ENCODE measurements at places on chromosomes 6 and 20. TPM values are rescaled to one million over a fixed set of nuclear protein-coding genes. Genes with fewer than 3 reads are reported as not detected.

- no peaks in the 10 kb centered on the region for H3K36me3 ChIP-seq
- H3K4me3 ChIP-seq: peak overlapping the region; percentile 66
- no peaks in the 10 kb centered on the region for H3K27me3 ChIP-seq
- H3K27ac ChIP-seq: no peak overlapping the region
Measured at GRCh38 chr6:111870051-111870741, 3.1 kb downstream of the FYN start.

- no peak overlapping the region for H3K27ac ChIP-seq
- no peak overlapping the region for H3K4me3 ChIP-seq
- H3K4me1 ChIP-seq: peaks cover 2% of the 10 kb centered on the region
Measured at GRCh38 chr6:11922901-11923300, 89.2 kb upstream of the HIVEP1 start.

DNA sequence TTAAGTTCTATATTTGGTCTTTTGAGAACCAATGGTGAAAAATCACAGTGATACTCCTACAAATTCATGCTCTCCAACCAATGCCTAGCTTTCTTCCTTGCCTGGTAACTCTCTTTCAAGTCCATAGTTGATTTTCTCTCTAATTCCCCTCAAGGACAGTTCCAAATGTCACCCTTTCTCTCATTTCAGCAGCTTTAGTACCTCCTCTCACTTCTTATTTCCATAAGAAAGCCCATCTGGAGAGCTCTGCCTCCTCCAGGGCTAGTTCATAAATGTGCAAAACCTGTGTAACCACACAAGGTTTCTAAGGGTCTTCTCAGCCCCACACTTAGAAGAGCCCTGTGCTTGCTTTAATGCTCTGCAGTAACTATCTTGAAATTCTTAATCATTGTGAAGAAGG is 155.4 kb upstream of the PLCB4 start:
- H3K36me3 ChIP-seq: no peaks in the 10 kb centered on the region
- no peak overlapping the region for H3K27ac ChIP-seq
- H3K27me3 ChIP-seq: no peaks in the 10 kb centered on the region
- H3K4me3 ChIP-seq: no peak overlapping the region
- DNase-seq: no peak

- H3K36me3 ChIP-seq: no peaks in the 10 kb centered on the region
- H3K27ac ChIP-seq: no peak overlapping the region
- no peak overlapping the region for H3K4me3 ChIP-seq
- DNase-seq: no peak
- H3K4me1 ChIP-seq: peaks cover 8% of the 10 kb centered on the region
- H3K27me3 ChIP-seq: peaks cover 26% of the 10 kb centered on the region
Measured at GRCh38 chr6:116463301-116463700, 2.1 kb downstream of the CALHM6 start.

GRCh38 chr6:13286181-13286580 is 42.2 kb downstream of the TBC1D7 start:
- no peaks in the 10 kb centered on the region for H3K36me3 ChIP-seq
- no peaks in the 10 kb centered on the region for H3K4me1 ChIP-seq
- no peak overlapping the region for H3K4me3 ChIP-seq
- no peaks in the 10 kb centered on the region for H3K27me3 ChIP-seq
- DNase-seq: no peak

Gene SAYSD1
- total RNA-seq: 9.0 TPM

Gene SOBP
- total RNA-seq: 6.1 TPM

DNA sequence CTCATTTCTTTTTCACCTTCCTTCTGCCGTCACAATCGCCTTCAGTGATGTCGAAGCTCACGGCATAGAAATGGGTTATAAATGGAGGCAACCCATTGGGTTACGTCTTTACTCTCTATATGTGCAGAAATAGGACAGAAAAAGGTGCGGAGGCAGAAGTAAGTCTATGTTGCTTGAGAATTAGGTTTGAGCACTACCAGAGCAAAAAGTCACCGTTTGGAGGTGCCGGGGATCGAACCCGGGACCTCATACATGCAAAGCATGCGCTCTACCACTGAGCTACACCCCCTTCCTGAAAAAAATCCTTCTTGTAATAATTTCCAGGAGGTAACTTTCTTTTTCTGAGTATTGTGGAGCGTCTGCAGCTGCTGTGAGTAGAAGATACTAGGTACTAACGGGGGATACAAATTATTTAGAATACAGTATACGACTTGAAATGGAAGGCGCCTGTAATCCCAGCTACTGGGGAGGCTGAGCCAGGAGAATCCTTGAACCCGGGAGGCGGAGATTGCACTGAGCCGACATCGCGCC is 134.2 kb downstream of the TRIM27 start:
- H3K4me1 ChIP-seq: peaks cover under 1% of the 10 kb centered on the region
- H3K4me3 ChIP-seq: peak overlapping the region; percentile 57
- H3K36me3 ChIP-seq: no peaks in the 10 kb centered on the region
- DNase-seq: peak; percentile 49
- H3K27ac ChIP-seq: no peak overlapping the region

DNA sequence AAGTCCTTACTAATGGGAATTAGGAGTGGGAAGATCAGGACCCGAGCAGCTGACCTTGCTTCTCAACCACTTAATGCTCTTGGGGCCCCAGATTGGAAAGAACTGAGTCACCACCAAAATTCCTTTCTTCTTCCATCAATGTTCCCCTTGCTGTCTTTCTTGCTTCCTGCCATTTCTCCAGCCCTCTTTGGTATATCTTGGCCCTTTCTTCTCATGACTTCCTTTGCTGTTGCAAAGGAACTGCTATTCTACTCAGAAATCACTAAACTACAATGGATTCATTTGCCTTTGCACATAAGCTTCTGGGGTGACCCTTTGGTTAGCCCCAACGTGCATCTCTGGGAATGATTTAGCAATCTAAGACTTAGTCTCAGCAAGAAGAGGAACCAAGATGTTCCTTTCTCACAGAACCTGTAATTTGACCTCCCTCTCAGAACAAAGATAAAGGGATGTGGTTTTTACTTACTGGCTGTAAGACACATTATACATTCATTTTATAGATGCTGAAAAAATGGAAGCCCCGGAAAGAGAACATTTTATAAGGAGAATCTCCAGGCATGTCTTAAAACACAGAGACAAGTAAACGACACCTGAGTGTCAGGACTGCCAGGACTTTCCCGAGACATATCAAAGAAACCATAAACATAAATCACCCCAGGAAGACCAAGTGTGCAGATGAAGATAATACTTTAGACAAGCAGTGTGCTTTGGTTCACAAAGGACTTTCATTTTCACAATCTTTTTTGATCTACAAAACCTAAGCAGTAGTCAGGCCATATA is 99.0 kb upstream of the TNFAIP3 start:
- no peak for DNase-seq
- no peaks in the 10 kb centered on the region for H3K36me3 ChIP-seq
- H3K4me3 ChIP-seq: no peak overlapping the region
- no peaks in the 10 kb centered on the region for H3K27me3 ChIP-seq

- peaks cover 4% of the 10 kb centered on the region for H3K36me3 ChIP-seq
- peaks cover 67% of the 10 kb centered on the region for H3K4me1 ChIP-seq
- no peaks in the 10 kb centered on the region for H3K27me3 ChIP-seq
- H3K4me3 ChIP-seq: no peak overlapping the region
- peak overlapping the region; percentile 86 for H3K27ac ChIP-seq
Measured at GRCh38 chr20:41141153-41141815, 3.9 kb downstream of the PLCG1 start.

DNA sequence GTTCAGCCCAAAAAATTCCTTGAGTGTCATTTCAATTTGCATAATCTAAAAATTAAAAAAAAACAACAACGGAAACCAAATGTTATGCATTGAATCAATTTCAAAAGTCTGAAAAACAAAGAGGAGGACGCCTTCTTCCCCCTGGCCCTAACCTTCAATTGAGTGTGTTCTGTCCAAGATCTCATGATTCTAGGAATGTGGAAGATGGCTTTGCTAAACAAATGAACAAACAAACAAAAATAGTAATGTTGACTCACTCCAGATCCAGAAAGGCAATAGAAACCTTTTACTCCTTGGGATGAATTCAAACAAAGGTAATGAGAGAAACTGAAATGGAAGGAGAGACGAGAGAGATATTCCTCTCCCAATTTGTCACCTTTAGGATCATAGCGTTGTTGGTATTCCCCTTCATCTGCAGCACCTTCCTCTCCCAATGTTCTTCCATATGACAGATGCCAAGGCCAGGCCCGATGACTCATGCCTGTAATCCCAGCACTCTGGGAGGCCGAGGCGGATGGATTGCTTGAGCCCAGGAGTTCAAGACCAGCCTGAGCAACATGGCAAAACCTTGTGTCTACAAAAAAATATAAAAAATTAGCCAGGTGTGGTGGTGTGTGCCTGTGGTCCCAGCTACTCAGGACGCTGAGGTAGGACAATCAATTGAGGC is 109.2 kb upstream of the ADGRF1 start:
- no peaks in the 10 kb centered on the region for H3K4me1 ChIP-seq
- no peak overlapping the region for H3K4me3 ChIP-seq
- no peak for DNase-seq
- no peak overlapping the region for H3K27ac ChIP-seq
